Naive thymus-derived CD8-positive, alpha-beta T cell (primary cell): ENCODE measurements at places on chromosomes 6 and 20. TPM values are rescaled to one million over a fixed set of nuclear protein-coding genes. Genes with fewer than 3 reads are reported as not detected.

DNA sequence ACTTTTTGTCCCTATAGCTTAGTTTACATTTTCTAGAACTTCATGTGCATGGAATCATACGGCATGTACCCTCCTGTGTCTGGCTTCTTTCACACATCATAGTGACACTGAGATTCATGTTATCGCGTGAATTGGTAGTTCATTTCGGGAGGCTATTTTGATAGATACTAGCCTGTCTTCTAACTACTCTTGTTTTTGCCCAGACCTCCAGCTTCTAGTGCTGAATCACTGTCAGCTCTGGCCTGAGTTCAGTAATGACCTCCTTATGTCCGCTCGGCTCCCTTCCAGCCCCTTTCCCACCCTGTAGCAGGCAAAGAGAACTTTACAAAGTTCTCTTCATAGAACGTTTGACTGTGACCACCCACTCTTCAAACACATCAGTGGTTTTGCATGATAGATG lies 14.1 kb downstream of the MYBL2 start:
- no peaks in the 10 kb centered on the region for H3K27me3 ChIP-seq
- no peak overlapping the region for H3K4me3 ChIP-seq
- no peak overlapping the region for H3K27ac ChIP-seq

GRCh38 chr6:11496152-11497060 lies 41.1 kb upstream of the TMEM170B start:
- no peaks in the 10 kb centered on the region for H3K27me3 ChIP-seq
- no peaks in the 10 kb centered on the region for H3K36me3 ChIP-seq
- H3K4me3 ChIP-seq, result no peak overlapping the region
- H3K27ac ChIP-seq, result no peak overlapping the region

The EPPIN gene
- not detected for polyA plus RNA-seq

GRCh38 chr6:45634231-45634630 lies 256.5 kb upstream of the SUPT3H start:
- peaks cover 11% of the 10 kb centered on the region for H3K4me1 ChIP-seq
- H3K27me3 ChIP-seq, result no peaks in the 10 kb centered on the region
- no peak for DNase-seq

The FAM83D gene
- 0.56 TPM for polyA plus RNA-seq

The MMP24OS gene
- 9.0 TPM for polyA plus RNA-seq

- H3K27ac ChIP-seq, result no peak overlapping the region
- DNase-seq, result no peak
- H3K4me1 ChIP-seq, result no peaks in the 10 kb centered on the region
These were observed 4.4 kb downstream of the SLC13A3 start for GRCh38 chr20:46646659-46647380.

The PNPLA1 gene
- polyA plus RNA-seq, result not detected

DNA sequence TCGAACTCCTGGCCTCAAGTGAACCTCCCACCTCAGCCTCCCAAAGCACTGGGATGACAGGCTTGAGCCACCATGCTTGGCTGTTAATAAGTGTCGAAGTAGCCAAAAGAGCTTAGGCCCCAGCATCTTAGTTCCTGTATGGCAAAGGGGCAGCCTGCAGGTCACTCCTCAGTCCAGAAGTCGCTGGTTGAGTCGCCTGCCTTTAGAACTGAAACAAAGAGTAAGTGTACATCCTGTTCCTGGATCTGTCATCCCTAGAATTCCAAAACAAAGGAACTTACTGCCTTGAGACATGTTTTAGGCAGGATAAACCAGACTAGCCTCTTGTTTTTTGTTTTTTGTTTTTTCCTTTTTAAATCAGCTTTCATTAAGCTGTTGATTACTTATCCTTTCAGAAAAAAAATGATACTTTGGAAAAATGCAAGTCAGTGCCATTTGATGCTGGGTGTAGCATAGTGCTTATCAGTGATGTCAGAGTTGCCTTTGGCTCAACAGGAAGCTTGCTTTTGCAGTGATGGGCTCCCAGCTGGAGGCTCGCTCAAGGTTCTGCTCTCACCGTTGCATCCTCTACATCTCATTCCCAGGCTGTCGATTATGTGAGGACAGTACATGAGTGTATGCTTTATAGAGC lies 9.0 kb downstream of the ACTR5 start:
- H3K27me3 ChIP-seq, result no peaks in the 10 kb centered on the region
- peaks cover 14% of the 10 kb centered on the region for H3K36me3 ChIP-seq
- H3K4me3 ChIP-seq, result no peak overlapping the region
- peaks cover 1% of the 10 kb centered on the region for H3K4me1 ChIP-seq
- DNase-seq, result no peak

- no peak for DNase-seq
- no peak overlapping the region for H3K4me3 ChIP-seq
- H3K27ac ChIP-seq, result no peak overlapping the region
- H3K4me1 ChIP-seq, result peaks cover 8% of the 10 kb centered on the region
- H3K27me3 ChIP-seq, result peaks cover 14% of the 10 kb centered on the region
These were observed 12.4 kb downstream of the CD40 start for GRCh38 chr20:46130534-46130933.

DNA sequence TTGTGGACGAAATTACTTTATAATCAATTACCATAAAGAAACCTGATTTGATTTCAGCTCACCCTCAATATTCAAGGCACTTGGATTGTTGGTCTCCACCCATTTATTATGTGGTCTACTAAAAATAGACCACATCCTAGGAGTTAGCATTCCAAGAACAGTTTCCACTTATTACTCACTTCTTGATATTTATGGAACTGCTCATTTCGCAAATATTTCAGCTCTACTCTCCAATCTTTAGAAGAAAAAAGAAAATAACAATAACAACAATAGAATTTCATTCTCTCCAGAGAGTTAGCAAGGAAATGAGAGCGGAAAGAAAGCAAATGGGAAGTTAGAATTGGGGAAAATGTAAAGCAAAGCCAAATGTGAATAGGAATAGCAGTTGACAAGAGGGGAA lies 26.2 kb upstream of the HDAC2 start:
- H3K4me3 ChIP-seq, result no peak overlapping the region
- no peaks in the 10 kb centered on the region for H3K27me3 ChIP-seq
- no peak for DNase-seq

The TFAP2D gene
- polyA plus RNA-seq, result not detected

DNA sequence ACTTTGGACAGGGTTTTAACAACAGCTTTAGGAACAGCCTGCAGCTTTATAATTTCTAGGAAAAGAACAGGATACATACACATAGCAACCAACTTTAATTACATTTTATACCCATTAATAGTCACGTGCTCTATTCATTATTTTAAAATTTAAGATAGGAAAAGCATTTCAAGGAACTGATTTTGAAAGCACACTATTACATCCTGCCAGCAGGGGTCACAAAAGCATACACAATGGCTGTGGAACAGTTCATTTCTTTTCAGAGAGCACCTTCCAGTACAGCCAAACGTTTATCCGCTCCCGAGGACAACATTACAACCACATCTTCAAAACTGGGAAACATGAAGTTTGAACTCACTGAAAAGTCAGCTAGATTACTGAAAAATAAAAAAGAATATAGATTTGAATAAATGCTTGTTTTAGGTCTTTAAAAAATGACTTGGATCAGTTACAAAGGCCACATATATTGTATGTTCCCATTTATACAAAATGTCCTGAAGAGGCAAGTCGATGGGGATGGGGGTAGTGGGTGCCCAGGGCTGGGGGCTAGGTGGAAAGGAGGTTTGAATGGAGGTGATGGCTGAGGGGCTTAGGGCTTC lies 104.6 kb upstream of the EXOC2 start:
- no peak for DNase-seq
- H3K4me1 ChIP-seq, result no peaks in the 10 kb centered on the region
- H3K27ac ChIP-seq, result no peak overlapping the region
- no peaks in the 10 kb centered on the region for H3K36me3 ChIP-seq
- peaks cover 41% of the 10 kb centered on the region for H3K27me3 ChIP-seq

The ECT2L gene
- not detected for polyA plus RNA-seq

- H3K36me3 ChIP-seq, result no peaks in the 10 kb centered on the region
- DNase-seq, result no peak
- H3K4me1 ChIP-seq, result no peaks in the 10 kb centered on the region
- H3K27ac ChIP-seq, result no peak overlapping the region
- H3K4me3 ChIP-seq, result no peak overlapping the region
These were observed 163.2 kb downstream of the BMP7 start for GRCh38 chr20:57103146-57103800.

DNA sequence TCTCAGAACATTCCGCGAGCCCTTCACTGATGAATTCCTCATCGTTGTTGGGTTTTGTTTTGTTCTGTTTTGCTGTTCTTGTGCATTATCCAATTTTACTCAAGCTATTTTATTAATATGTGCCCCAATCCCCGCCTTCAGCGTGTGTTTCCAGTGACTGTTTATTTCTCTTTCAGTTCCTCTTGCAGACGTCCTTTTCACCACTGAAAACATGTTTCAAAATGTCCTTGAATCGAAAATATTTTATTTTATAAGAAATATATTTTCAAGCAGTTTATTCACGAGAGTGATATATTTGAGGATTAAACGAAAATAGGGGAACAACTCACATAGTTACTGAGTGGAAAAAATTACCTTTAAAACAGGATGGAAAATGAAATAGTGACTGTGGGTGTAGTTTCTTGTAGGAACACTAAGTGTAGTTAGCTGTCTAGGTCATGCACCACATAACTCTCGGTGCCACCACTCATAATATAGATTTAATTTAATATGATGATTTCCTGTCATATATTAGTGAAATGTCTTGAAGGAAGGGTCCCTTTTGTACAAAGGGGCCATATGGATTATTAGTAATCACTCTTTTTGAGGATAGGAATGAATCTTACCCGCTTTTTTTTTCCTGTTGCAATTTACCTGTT lies 45.3 kb upstream of the HDDC2 start:
- H3K36me3 ChIP-seq, result no peaks in the 10 kb centered on the region
- DNase-seq, result no peak
- no peak overlapping the region for H3K4me3 ChIP-seq
- peaks cover under 1% of the 10 kb centered on the region for H3K27me3 ChIP-seq

DNA sequence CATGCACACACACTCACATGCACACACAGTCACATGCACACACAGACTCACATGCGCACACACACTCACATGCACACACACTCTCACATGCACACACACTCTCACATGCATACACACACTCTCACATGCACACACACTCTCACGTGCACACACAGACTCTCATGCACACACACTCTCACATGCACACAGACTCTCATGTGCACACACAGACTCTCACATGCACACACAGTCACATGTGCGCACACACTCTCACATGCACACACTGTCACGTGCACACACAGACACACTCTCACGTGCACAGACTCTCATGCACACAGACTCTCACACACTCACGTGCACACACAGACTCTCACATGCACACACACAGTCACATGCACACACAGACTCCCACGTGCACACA lies 36.6 kb upstream of the VSX1 start:
- no peak for DNase-seq
- no peak overlapping the region for H3K4me3 ChIP-seq
- H3K4me1 ChIP-seq, result no peaks in the 10 kb centered on the region
- H3K36me3 ChIP-seq, result no peaks in the 10 kb centered on the region
- H3K27ac ChIP-seq, result no peak overlapping the region

The SPATA25 gene
- 0.24 TPM for polyA plus RNA-seq

GRCh38 chr6:14873101-14873500 lies 372.8 kb upstream of the JARID2 start:
- H3K27me3 ChIP-seq, result no peaks in the 10 kb centered on the region
- H3K27ac ChIP-seq, result peak overlapping the region; percentile 45
- H3K36me3 ChIP-seq, result no peaks in the 10 kb centered on the region
- H3K4me1 ChIP-seq, result peaks cover 31% of the 10 kb centered on the region
- H3K4me3 ChIP-seq, result no peak overlapping the region

- DNase-seq, result no peak
- no peaks in the 10 kb centered on the region for H3K36me3 ChIP-seq
- no peaks in the 10 kb centered on the region for H3K27me3 ChIP-seq
These were observed 5.9 kb downstream of the CASS4 start for GRCh38 chr20:56417911-56418310.

- H3K27ac ChIP-seq, result no peak overlapping the region
- H3K36me3 ChIP-seq, result peaks cover 16% of the 10 kb centered on the region
- peak; percentile 20 for DNase-seq
- no peaks in the 10 kb centered on the region for H3K27me3 ChIP-seq
These were observed 36.9 kb upstream of the TRAF3IP2 start for GRCh38 chr6:111642463-111643158.
